Naive thymus-derived CD4-positive, alpha-beta T cell (primary cell): ENCODE measurements at places on chromosomes 6 and 20. TPM values are rescaled to one million over a fixed set of nuclear protein-coding genes. Genes with fewer than 3 reads are reported as not detected.

EFHC1 gene
- 13.8 TPM for total RNA-seq

DNA sequence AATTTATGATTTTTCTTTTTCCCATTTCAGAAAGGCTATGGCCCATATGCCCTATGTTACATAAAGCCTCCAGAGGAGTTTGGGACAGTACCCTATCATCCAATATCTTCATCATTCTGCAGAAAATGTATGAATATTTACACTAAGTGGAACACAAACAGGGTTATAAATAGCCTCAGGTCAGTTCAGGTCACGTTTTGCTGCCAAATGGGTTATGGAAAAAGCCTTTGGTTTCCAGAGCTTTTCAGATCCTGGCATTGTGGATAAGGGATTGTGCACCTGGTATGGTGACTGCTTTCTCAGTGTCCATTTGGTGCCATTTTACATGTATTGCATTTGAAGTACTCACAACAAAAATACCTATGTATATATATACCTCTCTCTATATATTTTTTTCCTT lies 29.4 kb downstream of the UTRN start:
- DNase-seq: no peak
- H3K36me3 ChIP-seq: no peaks in the 10 kb centered on the region
- no peak overlapping the region for H3K27ac ChIP-seq
- no peak overlapping the region for H3K4me3 ChIP-seq
- no peaks in the 10 kb centered on the region for H3K4me1 ChIP-seq

- H3K36me3 ChIP-seq: no peaks in the 10 kb centered on the region
- no peak for DNase-seq
- no peaks in the 10 kb centered on the region for H3K27me3 ChIP-seq
- no peak overlapping the region for H3K4me3 ChIP-seq
- H3K27ac ChIP-seq: no peak overlapping the region
These were observed 8.5 kb upstream of the FABP7 start for GRCh38 chr6:122770835-122771601.

SIRPD gene
- total RNA-seq: 0.35 TPM

DNA sequence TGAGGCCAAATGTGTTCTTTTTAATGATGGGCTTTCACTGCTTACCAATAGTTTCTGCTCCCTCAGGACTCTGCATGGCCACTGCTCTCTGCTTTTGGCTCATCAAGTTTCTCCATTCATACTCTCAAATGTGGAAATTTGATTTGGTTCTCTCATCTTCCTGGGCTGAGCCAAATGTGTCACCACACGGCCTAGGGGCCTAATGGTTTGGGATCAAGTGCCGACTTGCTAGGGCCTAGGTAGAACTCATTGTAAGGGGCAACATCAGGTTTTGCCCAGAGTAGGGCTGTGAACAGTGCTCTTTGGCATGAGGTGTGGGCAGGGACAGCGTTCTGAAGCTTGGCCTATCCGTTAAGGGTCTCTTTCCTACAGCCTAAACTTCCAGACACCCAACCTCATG lies 3.9 kb upstream of the MRPS10 start:
- no peak for DNase-seq
- H3K36me3 ChIP-seq: peaks cover under 1% of the 10 kb centered on the region
- H3K27ac ChIP-seq: no peak overlapping the region
- no peaks in the 10 kb centered on the region for H3K27me3 ChIP-seq
- H3K4me1 ChIP-seq: peaks cover 7% of the 10 kb centered on the region

DNA sequence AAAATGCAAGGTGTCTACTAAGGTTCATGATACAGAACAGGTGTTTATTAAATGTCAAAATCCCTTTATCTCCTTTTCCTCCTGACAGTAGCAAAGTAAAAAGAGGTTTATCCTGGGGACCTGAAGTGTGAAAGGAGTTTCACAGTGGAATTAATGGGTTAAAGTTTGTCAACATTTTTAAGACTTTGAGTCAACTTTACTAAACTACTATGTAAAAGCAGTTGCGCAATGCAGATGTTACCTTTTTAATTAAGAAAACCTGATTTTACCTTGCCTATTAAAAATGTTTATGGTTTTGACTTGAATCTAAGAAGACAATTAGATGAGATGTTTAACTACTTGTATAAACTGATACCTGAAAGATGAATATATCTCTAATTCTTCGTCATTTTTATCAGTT lies 14.6 kb downstream of the PKIB start:
- DNase-seq: no peak
- H3K27me3 ChIP-seq: no peaks in the 10 kb centered on the region
- H3K4me1 ChIP-seq: no peaks in the 10 kb centered on the region
- H3K36me3 ChIP-seq: no peaks in the 10 kb centered on the region

GRCh38 chr6:95099410-95099809 lies 477.9 kb upstream of the MANEA start:
- H3K27me3 ChIP-seq: no peaks in the 10 kb centered on the region
- H3K4me3 ChIP-seq: no peak overlapping the region
- DNase-seq: no peak
- H3K36me3 ChIP-seq: no peaks in the 10 kb centered on the region
- H3K27ac ChIP-seq: no peak overlapping the region

DNA sequence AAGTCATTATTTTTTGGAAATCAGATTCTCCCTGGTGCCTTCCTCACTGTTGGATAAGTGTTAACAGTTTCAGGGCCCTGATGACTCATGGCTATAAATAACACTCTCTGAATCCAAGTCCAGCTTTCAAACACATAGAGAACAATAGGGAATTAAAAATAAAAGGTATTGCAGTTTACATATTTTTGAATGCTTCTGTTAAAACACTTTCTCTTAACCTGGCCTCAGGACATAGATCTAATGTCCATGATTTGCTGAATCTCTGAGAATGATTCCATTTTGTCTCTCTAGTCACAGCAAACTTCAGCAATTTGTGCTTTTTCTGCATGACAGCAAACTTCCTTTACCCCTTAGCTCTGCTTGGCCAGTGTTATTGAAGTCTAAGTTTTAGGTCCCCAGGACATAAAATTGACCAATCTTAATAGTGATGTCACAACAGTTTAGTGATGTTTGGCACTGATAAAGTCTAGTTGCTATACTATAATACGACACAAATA lies 1192.4 kb upstream of the CITED2 start:
- DNase-seq: no peak
- no peaks in the 10 kb centered on the region for H3K36me3 ChIP-seq
- H3K4me3 ChIP-seq: no peak overlapping the region
- no peak overlapping the region for H3K27ac ChIP-seq
- no peaks in the 10 kb centered on the region for H3K4me1 ChIP-seq

ILRUN gene
- 49.2 TPM for total RNA-seq

FNDC11 gene
- 0.74 and 0.75 TPM in 2 replicates for total RNA-seq

DNA sequence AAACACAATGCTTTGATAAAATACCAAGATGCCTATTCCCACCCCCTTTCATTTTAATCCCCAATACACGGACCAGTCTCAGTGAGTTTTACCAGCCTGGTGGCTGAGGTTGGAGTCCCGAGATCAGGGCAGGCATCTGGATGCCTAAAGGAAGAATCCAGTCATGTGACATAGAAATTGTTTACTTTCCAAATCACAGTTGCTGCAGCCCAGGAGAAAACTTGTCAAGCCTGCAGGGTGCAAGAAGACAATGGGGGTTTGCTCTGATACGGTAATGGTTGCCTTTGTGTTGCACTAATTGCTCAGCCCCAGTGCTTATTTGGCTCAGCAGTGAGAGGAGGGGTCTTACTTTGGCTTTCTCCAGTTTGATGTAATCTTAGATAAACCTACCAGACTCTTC lies 308.5 kb upstream of the POU3F2 start:
- no peaks in the 10 kb centered on the region for H3K36me3 ChIP-seq
- no peak for DNase-seq
- H3K27ac ChIP-seq: no peak overlapping the region
- no peaks in the 10 kb centered on the region for H3K27me3 ChIP-seq
- H3K4me3 ChIP-seq: no peak overlapping the region
- no peaks in the 10 kb centered on the region for H3K4me1 ChIP-seq

- H3K36me3 ChIP-seq: no peaks in the 10 kb centered on the region
- no peak overlapping the region for H3K27ac ChIP-seq
- H3K4me3 ChIP-seq: no peak overlapping the region
- H3K27me3 ChIP-seq: peaks cover 4% of the 10 kb centered on the region
These were observed 2.9 kb downstream of the CPNE5 start for GRCh38 chr6:36836111-36837021.
